ENCODE measurements at places on chromosomes 6 and 20.

DNA sequence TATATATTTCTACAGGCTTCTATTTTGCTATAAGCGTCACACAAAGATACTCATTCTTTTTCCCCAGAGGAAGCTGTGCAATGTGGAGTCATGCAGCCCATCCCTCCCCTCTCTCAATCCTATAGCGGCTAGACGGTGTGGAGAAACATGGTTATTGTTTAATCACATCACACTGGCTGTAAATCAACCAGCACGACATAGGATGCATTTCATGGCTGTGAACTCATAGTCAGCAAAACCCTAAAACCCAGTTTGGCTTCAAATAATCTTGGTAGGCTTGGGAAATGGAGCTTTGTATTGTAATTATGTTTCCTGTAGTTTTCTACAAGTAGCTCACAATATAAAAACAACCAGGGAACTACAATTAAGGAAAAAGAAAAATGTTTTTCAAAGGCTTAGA is 16.8 kb downstream of the FOXC1 start:
- DNase-seq: no peak

GRCh38 chr6:105449756-105450390 is 47.0 kb upstream of the PREP start:
- DNase-seq: peak; percentile 8

GRCh38 chr6:151738267-151738666 is 69.2 kb upstream of the ESR1 start:
- no peak for DNase-seq

GRCh38 chr6:32070814-32071543 is 32.8 kb downstream of the CYP21A2 start:
- DNase-seq: no peak

DNA sequence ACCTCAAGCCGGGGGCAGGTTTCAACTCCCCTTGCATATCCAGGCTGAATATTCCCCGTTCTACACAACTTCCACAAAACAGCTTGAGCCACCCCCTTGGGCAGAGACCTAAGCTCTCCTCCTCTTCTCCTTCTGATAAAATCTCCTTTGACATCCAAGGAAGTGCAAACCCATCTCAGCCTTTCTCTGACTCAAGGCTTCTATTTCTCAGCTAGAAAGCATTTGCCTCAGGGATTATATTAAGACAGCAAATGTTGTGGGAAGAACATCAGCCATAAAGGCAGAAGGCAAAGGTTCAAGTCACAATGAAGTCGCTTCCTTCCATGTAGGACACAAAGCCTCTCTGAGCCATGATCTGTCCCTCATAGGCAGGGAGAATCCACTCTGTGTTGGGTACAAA is 386.6 kb upstream of the ARID1B start:
- no peak for DNase-seq

DNA sequence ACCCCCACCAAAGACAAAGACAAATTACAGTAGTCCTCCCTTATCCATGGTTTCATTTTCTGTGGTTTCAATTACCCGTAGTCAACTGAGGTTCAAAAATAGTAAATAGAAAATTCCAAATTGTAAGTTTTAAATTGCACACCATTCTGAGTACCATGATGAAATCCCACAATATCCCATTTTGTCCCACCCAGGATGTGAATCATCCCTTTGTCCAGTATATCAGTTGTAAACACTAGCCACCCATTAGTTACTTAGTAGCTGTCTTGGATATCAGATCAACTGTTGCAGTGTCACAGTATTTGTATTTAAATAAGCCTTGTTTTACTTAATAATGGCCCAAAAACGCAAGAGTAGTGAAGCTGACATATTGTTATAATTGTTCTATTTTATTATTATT is 364.0 kb upstream of the ARID1B start:
- DNase-seq: no peak

GRCh38 chr6:170006071-170006899 is 254.9 kb downstream of the ERMARD start:
- no peak for DNase-seq

GRCh38 chr6:48111143-48111506 is at the start of gene PTCHD4:
Gene PTCHD4 (minus strand): TSS chr6:48111197. CDS start chr6:48068957, 42,240 bp downstream.
- peak; percentile 64 for DNase-seq

DNA sequence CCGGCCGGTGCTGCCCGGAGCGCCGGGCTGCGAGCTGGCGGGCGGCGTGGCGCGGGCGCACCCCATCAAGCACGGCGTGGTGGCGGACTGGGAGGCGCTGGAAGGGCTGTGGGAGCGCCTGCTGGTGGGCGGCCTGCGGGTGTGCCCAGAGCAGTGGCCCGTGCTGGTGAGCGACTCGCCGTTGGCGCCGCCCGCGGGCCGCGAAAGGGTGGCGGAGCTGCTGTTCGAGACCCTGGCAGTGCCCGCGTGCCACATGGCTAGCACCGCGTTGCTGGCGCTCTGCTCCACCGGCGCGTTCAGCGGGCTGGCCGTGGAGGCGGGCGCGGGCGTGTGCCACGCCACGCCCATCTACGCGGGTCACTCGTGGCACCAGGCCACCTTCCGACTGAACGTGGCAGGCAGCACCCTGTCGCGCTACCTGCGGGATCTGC is 517 bp downstream of the ACTL10 start:
- no peak for DNase-seq

DNA sequence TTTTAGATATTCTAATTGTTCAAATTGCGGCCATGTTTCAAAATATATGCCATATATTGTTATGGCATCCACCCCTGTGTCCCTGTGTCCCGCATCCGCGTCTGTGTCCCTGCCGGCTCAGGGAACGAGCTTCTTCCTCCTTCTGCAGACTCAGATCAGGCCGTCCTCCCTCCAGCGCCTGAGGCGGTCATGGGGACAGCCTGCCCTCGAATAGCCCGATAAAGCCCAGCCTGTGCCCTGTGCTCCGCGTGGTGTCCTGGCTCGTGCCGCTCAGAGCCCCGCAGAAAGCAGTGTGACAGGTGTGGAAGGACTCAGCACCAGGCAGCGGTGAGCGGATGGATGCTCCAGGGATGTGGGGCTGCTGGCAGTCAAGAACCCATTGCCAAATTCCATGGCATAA is 663.4 kb upstream of the DEFB115 start:
- DNase-seq: no peak

- peak; percentile 97 for DNase-seq
These were observed 242.3 kb downstream of the TBX18 start for GRCh38 chr6:84522135-84522549.

GRCh38 chr6:125140808-125141207 is 12.8 kb upstream of the TPD52L1 start:
- peak; percentile 33 for DNase-seq

GRCh38 chr6:159788753-159789376 is 537 bp downstream of the TCP1 start:
- DNase-seq: peak; percentile 44

DNA sequence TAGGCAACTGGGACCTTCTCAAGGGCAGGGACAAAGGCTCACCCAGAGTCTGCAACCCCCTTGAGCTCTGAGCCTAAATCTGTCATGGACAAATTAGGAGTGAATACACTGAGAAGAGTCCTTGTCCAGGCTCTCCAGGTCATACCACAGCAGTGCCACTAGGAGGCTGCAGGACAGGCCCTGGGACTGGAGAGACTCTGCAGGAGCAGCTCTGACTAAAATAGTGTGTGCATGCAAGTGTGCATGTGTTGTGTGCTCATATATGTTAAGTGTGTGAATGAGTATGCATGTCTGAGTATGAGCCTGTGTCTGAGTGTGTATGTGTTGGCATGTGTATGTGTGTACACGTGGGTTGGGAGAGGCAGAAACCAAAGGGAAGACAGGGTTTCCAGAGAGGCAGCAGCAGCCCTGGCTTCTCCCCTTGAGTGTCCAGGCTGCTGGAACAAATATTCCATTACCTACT is 27.1 kb downstream of the MRPL14 start:
- DNase-seq: no peak

DNA sequence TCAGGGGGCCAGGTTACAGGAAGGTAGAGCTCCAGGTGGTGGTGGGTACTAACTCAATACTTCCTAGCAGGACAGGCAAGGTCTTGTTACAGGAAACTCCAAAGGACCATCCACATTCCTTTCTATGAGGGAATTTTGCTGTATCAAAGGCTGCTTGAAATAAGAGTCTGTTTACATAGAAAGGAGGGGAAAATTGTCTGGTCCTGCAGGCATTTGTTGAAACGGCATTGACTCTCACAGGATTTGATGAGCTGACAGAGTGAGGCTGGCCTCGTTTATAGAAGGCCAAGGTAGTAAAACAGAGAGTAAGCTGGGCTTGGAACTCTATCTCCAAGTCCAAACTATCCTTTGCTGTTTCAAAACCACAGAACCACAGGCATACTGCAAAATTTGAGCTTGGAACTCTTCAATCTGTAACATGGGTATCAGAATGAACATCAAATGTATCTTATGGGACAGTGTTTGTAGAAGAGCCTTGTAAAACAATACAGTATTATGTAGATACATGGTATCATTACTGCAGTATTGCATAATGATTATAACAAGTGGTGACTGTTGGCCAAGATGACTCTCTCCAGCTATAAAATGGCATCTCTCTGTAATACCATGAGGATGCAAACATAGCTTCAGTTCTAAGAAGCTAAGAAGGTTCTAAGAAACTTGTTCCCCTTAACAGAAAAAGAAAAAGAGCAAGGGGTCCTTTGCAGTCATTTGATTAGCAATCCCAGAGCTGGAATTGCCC is 61.5 kb downstream of the TRAM2 start:
- peak; percentile 26 for DNase-seq

DNA sequence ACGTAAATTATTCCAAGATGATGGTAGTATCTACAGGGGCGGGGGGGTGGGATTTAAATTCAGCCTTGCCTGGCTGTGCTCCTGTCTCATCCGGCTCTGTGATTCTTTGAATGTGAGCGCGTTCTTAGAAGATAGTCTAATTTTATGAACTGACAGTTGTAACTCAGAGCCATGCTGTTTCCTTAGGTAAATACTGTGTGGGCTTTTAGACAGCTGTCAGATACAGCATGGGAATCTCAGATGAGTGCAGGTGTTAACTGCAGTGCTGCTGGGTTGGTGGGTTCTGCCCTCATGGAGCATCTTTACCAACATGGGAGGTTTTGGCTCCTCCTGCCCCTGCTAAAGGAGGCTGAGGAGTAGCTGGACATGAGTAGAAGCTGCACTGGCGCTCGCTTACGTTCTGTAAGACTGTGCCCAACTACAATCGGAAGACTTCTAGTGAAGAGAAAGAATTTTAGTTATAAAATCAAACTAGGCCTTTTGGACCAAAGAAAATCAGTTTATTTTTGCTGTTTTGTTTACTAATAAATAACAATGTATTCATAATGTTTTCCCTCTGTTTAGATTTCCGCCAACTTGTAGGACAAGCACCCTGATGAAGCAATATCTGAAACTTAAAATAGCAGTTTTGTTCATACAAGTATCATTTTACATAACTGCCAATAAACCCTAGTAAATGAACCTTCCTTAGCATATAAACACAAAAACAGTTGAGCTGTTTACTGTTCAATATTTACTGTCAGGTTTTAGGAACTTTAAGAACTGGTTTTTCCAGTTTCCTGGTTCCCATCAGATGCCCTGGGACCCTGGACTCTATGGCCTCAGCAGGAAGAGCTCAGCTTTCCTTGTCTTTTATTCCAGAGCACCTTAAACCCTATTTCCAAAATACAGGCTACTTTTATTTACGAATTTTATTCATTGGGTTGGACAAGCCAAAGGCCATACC is 66.1 kb downstream of the FAM120B start:
- no peak for DNase-seq

DNA sequence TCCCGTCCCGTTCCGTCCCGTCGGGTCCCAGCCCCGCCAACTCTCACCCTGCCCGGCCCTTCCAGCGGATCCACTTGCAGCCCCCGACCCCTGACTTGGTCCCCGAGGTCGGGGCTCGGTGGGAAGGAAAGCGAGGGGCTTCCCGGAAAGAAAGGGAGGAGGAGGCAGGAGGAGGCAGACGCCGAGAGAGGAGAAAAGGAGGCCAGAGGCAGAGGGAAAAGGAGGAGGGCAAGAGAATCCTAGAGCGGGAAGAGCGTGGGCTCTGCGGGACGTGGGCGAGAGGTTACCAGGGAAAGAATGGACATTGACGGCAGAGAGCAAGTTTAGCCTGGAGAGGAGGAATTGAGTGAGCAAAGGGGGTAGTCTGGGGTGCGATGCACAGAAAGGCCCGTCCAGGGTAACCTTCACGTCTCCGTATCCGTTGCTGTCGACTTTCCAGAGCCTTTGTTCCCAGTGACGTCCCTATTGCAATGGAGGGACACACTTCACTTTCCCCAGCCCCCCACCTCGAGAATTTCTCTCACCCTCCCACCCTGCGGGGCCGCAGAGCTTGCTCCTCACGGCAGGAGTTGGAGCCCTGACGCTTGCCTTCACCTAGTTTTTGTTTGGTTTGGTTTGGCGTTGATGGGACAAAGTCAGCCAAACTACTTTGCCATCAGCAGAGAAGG is 477 bp upstream of the MOXD1 start:
- no peak for DNase-seq

DNA sequence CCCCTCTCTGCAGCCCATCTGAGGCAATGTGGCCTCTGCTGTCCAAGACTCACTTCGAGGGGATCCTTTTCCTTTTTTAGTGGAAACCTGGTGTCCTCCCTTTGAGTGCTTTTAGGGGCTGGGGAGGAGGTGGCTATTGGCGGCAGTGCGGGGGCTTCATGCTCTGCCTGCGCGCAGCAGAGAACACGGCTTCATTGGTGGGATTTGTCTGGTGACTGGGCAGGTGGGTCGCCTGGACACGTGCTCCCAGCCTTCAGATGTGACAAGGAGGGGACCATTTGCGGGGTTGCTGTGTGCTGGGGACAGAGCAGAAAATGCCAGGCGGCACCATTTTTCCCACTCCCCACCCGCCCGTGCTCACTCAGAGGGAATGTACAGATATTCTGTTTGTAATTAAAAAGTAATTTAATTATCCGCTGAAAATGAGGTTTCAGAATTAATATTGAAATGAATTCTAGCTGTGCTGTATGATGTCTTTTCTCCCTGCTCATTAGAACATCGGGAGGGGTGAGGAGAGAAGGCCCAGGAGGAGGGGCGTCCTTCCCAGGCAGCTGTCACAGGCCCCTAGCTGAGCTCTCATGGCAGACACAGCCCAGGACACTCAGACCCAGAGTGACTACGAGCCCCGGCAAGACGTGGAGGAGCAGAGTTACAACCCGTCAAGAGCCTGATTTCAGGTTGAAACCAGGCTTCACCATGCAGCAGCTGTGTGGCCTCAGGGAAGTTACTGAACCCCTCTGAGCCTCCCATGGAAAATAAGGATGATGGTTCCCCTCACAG is 417.2 kb upstream of the SULF2 start:
- DNase-seq: no peak

- no peak for DNase-seq
These were observed 171.7 kb downstream of the BACH2 start for GRCh38 chr6:90124874-90125510.

DNA sequence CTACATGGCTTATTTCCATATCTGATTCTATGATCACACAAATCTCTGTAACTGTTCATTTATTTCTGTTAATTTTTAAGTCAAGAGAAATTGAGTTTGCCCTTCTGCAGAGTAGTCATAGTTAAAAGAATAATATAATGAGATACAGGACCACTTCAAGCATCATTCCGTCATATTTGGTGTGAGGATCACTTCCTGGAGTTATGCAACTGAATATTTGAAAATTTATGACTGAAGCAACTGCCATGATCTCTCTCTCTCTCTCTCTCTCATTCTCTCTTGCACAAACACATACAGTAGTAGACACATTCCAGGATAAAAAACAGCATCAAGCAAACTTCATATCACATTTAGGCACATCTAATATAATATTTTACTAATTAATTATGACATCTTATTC is 116.4 kb downstream of the COL9A1 start:
- no peak for DNase-seq
